ENCODE measurements at places on chromosomes 1 and 21.

DNA sequence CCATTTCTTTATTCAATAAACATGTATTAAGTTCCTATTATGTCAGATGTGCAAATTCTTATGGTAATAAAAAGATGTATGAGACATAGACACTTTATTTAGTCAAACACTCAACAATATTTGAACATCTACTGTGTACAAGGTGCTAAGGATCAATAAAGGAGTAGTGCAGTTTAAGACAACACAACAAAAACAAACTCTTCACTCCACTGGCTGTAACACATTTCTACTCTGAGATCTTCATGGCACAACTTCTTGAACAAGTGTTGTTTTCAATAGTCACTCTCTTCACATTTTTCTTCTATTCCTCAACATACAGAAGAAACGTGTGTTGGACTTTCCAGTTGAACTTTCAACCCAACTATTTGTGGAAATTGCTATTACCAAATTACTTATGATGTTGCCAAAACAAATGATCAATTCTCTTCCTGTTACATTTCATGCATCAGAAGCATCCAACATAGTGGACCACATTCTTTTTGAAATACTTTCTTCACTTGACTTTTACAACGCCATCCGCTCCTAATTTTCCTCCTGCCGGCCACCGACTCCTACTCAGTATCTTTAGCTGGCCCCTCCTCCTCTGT is 25.4 kb downstream of the HSD3B1 start:
- DNase-seq: no peak

- no peak for DNase-seq
These were observed at the start of gene THBS3 for GRCh38 chr1:155207806-155208540. Gene THBS3, minus strand, starts transcription at chr1:155207897. Its CDS starts 21 bp downstream, at chr1:155207876.

DNA sequence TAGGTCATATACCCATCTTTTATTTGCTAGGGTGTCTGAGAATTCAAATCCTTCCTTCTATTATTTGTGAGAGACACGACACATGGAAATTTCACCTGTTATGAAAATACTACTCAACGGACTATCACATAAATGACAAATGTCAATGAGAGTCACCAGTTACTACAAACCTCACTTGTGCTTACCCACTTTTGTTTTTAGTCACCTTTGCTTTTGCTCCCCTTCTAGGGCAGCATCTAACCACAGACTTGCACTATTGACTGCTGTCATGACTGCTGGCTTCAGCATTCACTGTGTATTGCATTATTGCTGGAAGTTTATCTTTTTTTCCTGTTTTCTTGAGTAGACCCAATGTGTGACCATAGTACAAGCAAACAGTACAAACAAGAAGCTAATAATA is 1048.0 kb downstream of the PLA2G4A start:
- no peak for DNase-seq

GRCh38 chr1:29555043-29555620 is 318.8 kb downstream of the PTPRU start:
- no peak for DNase-seq

- DNase-seq: no peak
These were observed 24.4 kb upstream of the CEP350 start for GRCh38 chr1:179929955-179930798.

GRCh38 chr1:46735708-46736324 is 16.9 kb upstream of the EFCAB14 start:
- peak; percentile 51 for DNase-seq

- DNase-seq: peak; percentile 16
These were observed 776 bp downstream of the ITSN1 start for GRCh38 chr21:33642896-33643657.
